Fibroblast of skin of right biceps (primary cell): ENCODE measurements at places on chromosomes 16 and 17.
A peak's percentile ranks its signal among the peaks of the same experiment; 100 is the strongest.

DNA sequence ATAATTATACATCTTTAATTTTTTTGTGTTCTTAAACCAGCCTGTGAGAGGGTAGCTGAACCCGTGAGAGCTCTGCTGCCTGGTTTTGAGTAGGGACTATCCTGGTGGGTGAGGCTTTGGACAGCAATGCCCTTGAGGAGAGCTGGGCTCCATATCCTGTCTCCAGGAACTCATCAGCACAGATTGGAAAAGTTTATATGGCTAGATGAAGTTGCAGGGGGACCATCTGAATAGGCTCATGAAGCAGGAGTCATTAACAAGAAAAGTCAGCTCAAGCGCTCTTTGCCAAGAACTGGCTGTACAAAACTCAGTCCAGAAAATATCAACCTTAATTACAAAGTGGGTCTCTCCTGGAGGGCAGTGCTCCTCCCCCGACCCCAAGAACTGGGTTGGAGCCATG lies 33.8 kb upstream of the SSTR2 start:
- DNase-seq: no peak

- no peak for DNase-seq
Observed at GRCh38 chr16:27932542-27933135, 130.9 kb downstream of the GSG1L start.

DNA sequence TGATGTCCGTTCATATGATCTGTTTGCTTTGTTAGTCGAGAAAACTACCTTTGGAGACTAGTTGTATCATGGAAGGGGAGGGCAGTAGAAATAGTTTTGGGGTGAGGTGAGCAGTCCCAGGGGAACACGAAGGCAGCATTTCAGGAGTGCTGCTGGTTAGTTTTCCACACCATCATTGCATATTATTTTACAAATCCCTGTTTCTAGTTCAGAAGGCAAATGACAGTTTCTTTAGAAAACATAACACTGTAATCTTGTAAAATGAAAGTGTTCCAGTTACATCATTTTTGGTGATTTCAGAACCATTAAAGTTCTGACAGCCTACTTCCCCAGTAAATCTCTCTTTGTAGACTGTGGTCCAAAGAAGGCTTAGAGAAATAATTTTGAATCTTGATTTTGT lies 25.4 kb downstream of the BANP start:
- DNase-seq: peak; percentile 74

- no peak for DNase-seq
Observed at GRCh38 chr16:50295541-50296132, 29.3 kb downstream of the ADCY7 start.

DNA sequence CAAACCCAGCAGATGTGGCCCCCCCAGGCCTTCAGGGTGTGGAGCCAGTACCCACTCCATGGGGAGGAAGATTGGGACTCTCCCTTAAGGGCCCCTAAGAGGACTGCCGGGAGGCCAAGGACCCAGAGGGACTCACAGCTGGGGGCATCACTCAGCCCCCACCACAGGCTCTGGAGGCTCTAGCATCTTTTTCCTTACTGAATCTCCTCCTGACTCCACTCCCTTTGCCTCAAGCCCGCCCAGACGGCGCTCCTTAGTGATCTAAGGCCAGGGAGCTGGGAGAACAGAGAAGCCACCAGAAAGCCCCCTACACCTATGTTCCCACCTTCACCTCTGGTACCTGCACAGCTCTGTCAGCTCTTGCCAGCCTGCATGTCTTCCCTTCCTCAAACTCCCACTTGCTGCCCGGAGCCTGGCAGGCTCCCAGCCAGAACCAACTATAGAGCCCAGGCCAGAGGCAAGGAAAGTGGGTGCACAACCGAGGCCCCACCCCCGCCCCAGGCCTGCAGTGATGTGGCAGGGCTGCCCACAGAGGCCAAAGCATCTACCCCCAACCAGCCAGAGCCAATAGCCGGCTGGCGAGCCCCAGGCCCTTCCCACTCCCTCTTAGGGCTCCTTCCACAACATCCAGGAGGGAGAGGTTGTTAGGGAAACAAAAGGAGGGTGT lies 22.3 kb upstream of the MPO start:
- DNase-seq: no peak

DNA sequence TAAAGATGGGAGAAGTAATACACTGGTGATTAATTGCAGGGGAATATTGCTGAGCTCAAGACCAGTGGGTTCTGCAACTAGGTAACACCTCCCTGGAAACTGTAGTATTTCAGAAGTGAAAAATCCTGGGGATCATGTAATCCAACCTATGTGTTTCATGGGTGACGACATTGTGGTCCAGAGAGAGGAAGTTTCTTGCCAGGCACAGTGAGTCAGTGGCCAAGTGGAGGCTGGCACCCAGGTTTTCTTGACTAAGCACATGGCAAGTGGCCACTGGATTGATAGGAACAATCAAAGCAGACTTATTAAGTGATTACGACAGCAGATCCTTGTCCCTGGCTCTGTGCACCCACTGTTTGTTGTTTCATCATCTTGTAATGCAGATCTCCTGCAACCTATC lies 14.6 kb upstream of the CIITA start:
- peak; percentile 57 for DNase-seq
